Pancreas (tissue), 10 donors: ENCODE measurements at places on chromosomes 1 and 21. TPM values are rescaled to one million over a fixed set of nuclear protein-coding genes. Genes with fewer than 3 reads are reported as not detected.

- DNase-seq = no peak
These were observed 6.5 kb upstream of the OLIG1 start for GRCh38 chr21:33063375-33063883.

DNA sequence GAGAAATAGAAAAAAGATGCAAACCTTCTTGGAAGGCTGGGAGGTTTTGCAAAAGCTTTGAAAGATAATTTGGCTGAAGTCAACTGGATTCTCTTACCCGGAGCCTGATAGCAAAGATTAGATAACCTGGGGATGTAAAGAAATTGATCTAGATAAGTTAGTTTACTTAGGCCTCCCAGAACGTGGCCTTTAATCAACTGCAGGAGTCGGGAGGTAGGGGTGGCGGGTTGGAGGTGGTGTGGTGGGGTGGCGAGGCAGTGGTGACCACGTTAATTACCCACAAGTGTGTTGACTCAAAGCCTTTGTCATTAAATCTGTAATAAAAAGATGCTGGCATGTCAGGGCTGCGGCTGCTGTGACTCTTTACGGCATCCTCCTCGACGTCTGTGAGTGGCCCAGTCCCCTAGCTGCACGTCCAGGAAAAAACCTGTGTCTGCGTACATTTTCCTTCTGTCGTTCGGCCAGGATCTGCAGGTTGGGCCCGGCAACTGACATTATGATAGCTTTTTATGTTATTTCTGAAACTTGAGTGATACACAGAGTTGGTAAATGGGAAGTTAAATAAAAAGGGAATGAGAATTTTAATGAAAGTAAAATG, 51.1 kb upstream of the B3GALT2 start:
- no peak for DNase-seq

The UMODL1 gene
- 0.02 TPM for polyA plus RNA-seq

The OVAAL gene
- polyA plus RNA-seq = not detected

DNA sequence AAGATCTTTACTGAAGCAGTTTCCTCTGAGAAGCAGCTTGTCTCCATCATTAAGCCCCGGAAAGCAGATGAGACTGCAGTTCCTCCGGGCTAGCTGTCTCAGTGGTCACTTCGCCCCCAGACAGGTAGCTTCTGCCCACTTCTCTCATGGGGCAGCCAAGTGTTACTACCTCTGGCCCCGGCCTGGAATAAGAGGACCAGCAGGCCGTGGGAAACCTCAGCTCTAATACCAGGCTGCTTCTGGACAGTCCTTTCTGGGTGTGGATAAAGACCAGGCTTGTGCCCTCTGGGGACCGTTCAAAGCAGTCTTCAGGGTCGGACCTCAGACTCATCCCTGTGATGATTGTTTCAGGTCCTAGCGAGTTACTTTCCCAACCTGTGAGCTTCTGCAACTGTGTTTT, 54.8 kb downstream of the RUNX3 start:
- DNase-seq = no peak

DNA sequence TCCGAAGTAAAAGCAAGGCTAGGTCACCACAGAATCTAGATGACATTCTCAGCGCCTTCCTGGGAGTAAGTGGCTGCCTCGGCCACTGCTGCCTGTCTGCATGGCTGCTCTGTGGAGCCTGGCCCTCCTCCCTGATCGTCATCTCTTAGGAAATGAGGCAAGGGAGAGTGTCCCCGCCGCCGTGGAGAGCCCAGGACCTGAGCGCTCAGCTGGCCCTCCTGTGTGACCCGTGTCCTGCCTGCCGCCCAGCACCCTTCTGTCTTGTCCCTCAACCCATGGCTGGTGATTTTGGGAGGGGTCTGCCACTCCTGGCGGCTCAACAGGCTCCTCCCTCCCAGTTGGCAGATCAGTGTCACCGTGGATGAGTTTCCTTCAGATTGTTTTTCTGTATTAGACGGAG, 156.4 kb upstream of the COL6A1 start:
- DNase-seq = no peak

The COL6A1 gene
- polyA plus RNA-seq = 131 TPM

GRCh38 chr1:3350506-3351261, 103.8 kb upstream of the ARHGEF16 start:
- DNase-seq = no peak

DNA sequence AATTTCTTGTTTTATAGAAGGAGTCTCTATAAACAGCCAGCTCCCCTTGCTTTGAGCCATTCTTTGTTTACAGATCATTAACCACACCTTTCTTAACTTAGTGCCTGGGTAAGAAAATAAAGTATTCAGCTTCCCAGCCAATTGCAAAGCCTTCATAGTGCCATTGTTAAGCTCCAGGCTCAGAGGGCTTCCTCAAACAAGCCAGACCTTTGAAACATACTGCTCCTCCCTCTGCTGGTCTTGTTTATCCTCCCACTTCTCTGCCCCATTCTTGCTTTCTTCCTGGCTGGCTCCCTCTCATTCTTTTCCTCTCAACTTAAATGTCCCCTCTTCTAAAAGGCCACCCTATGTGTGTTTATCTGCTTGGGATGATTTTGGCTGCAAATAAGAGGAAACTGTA, 319.4 kb upstream of the ST6GALNAC5 start:
- DNase-seq = no peak

- no peak for DNase-seq
These were observed 7.7 kb upstream of the ATP1A1 start for GRCh38 chr1:116365353-116365780.

The GPX7 gene
- 11.2 TPM for polyA plus RNA-seq

GRCh38 chr1:14919289-14919688, 234.3 kb upstream of the TMEM51 start:
- no peak for DNase-seq

DNA sequence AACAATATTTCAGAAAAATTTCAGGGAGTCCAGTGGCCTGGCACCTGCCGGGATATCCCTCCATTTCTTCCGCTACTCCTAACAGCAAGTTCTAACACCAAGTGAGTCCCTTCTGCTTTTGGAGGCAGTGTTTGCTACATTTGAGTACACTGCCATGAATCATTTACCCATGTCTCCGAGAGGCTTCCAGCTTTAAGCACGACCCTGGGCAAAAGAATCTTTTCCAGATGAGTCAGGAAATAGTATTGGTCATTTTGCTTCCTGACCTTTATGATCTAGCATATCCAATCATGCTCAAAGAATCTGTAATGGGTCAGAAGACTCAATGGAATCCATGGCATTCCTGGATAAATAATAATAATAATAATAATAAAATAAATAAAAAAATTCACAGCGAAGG, 60.7 kb upstream of the FMN2 start:
- DNase-seq = no peak

GRCh38 chr1:18751425-18751824, 108.0 kb downstream of the TAS1R2 start:
- no peak for DNase-seq

The DFFA gene
- polyA plus RNA-seq = 8.9 TPM

GRCh38 chr1:119679223-119679622, 31.2 kb upstream of the ZNF697 start:
- DNase-seq = no peak

- DNase-seq = no peak
These were observed 36.8 kb downstream of the DNAJC6 start for GRCh38 chr1:65346190-65346589.

DNA sequence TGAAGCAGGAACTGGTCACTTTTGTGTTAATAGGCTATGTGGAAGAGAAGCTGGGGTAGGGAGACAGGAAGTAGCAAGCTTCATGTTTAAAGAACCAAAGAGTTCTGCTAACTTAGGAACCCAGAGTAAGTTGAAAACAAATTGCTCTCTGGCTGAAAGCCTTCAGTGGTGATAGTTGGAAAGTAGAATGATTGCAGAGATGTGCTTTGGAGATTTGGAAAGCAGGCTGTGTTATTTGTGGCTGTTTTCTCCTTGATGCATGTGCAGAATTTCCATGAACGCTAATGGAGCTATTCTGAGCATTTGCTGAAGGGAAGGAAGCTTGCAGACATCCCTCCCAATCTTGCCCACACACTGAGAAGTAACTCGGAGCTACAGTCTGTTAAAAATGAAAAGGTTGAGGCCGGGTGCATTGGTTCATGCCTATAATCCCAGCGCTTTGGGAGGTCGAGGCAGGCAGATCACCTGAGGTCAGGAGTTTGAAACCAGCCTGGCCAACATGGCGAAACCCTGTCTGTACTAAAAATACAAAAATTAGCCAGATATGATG, 45.7 kb downstream of the TCEANC2 start:
- no peak for DNase-seq

DNA sequence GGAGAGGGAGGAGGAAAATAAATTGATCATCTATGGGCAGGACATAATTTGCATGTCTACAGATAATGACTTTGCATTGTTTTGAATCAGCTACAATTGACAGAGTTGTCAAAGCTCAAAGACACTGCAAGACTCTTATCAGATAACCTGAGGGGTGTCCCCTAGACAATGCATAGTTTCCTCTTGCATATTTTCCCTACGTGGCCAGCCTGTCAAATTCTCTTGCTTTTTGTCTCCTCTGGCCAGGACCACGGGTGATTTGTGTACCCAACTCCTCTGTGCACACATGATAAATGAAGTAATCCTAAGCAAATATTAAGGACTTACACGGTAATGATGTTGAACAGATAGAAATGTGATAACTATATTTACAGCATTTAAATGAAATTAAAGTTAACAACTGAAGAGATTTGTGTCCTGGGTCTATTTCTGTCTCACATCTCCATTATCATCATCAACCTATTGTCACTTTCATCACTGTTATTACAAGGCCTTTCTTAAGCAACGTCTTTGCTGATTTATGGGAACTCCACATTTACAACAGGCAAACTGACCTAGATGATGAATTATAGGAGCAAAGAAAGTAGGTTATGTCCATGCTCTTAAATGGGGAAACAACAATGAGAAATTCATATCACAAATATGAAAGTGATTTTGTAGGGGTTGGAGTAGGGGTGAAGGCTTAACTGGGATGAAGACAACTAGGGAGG, 18.8 kb downstream of the BATF3 start:
- no peak for DNase-seq

The DNAI4 gene
- 2.3 TPM for polyA plus RNA-seq

The INPP5B gene
- polyA plus RNA-seq = 13.5 TPM
